ENCODE measurements at places on chromosomes 3 and 15.

DNA sequence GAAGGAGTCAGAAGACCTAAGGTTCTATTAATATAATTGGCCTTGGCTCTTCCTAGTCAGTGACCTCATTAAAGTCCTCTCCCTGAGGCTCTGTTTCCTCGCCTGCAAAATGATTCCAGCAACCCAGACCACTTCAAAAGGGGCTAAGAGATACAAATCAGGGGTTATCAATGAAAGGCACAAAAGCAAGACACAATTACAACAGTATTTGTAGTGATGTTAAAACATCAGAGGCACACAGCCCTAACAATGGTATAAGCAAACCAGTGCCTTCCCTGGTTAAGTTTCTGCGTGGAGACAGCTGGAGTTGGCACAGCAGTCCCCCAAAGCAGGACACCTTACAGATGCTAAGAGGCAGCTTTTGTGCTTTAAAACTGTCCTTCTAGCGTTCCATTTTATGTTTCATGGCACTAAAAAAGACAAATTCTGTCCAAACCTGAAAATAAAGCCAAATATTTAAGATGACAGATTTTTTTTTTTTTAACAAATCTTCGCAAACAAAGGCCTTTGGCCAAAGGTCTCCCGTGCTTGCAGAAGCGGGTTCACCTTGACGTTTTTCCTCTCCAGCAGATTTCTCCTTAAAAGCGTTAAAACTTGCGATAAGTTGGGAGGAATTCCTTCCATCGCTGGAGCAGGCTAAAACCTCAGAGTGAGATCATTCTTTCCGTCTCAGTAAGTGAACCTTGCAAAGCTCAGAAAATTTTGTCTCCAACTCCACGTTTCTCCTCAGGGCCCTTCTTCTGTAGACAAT is 999 bp downstream of the ZNF280D start:
- DNase-seq = no peak

DNA sequence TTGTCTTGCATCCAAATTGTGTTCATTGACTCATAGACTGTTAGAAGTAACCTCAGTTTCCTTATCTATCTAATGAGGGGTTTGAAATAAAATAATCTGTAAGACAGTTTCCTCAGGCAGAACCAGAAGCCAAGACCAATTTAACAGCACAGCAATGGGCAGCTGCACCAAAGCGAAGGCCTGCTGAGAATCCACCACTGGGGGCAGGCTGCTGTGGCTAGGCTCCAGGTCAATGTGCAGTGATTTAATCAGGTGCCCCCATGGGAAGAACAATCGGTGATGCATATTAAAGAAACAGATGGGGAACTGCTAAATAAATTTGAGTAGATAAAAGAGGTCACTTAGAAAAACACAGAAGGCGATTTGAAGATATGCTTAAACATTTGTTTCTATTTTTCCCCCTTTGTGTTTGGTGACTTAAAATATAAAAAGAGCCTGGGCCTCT is 28.0 kb upstream of the TMOD3 start:
- DNase-seq = no peak

DNA sequence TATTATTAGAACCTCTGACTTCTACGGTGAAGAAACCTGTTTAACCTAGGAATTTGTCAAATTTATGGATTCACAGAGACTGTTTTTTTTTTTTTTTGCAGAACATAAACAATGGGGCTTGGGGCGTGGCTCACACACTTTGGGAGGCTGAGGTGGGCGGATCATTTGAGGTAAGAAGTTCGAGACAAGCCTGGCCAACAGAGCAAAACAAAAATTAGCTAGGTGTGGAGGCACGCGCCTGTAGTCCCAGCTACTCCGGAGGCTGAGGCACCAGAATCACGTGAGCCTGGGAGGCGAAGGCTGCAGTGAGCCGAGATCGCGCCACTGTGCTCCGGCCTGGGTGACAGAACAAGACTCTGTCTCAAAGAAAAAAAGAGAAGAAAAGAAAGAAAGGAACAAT is 3.0 kb downstream of the ZBTB11 start:
- DNase-seq = no peak

GRCh38 chr15:30885814-30886213 is 17.9 kb upstream of the FAN1 start:
- DNase-seq = no peak

GRCh38 chr15:74041311-74041756 is 41.0 kb downstream of the GOLGA6A start:
- no peak for DNase-seq

GRCh38 chr3:186454881-186455703 is 89.1 kb downstream of the CRYGS start:
- no peak for DNase-seq

GRCh38 chr15:67794832-67795574 is 30.3 kb upstream of the SKOR1 start:
- DNase-seq = no peak

DNA sequence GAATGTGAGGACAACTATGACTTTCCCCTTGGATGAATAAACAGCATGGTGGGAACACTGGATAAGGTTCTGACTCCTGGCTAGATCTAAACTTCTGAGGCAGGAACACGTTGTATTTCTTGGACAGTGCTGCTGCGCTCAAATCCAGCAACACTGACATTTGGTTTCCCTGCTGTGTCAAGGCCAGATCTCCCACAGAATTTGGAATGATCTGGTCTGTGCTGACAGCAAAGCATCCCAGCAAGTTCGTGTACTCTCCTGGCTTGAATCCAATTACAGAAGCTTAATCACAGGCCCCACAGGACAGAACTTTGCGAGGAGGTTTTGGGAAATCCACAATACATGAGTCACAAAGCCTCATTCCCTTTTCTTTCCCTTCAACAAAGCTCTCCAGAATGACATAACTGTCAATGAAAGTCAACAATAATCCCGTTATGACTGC is 92.5 kb downstream of the ADAMTS9 start:
- no peak for DNase-seq

GRCh38 chr3:14453876-14454638 is 51.7 kb downstream of the SLC6A6 start:
- DNase-seq = no peak

- no peak for DNase-seq
These were observed 384.1 kb downstream of the PLOD2 start for GRCh38 chr3:145776782-145777408.

- no peak for DNase-seq
These were observed 2.2 kb downstream of the ZNF592 start for GRCh38 chr15:84750583-84751092.

DNA sequence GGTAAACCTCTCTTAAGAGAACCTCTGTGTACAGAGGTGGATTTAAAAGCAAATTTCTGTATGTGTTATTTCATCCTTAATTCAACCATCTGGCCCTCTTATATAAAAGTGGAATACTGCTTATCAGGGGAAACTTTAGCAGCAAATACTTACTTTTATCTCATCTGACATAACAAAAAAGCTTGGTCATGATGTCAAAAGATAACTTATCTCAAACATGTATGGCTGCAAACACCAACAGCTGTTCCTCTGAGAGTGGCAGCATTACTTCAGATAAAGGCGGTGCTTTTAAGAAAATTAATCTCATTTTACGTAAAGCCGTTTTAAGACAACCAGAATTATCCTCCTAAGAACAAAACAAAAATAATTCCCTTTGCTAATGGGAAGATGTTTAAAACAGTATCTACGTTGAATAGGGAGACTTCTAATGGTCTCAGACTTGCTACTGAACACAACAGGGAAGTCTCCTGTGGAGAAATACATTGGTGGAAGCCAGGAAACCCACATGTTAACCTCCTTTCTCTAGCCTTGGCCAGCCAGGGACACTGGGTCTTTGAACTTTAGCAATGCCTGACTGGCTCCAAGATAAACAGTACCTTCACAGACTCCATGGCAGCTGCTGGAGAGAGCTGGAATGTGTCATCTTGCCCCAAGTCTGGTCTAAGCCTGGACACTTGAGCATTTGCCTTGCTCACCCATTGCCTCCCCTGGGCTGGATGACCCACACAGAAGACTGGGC is 18.1 kb downstream of the ARRDC4 start:
- DNase-seq = no peak

DNA sequence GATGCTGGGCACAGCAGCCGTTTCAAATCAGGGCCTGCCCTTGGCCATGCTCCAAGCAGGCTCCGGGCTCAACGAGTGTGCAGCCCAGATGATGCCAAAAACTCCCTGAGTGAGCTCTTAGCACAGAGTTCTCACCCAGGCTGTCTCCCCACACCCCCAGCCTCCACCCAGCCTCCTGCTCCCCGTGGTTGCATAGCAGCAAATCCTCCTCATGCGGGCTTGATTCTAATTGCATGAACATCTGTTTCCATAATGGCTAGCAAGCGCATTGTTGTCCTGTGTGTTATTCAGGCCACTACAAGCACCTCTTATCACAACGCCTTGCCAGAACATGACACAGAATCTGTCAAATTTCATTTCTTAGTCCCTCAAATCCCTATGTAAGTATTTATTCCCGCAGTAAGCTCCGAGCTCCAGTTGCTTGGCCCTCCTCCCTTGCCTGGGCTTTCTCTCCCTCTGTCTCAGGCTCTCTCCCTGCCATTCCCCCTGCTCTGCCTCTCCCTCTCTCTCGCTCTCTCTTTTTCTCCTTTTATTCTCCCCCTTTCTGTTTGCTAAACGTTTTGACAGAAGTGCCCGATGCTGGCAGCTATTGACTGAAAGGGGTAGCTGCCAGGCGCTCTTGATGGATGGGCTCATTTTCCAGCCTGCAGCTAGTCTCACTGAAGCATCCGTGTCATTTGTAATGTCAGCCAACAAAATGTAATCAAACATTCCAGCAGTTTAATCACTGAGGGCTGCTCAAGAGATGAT is 306.5 kb downstream of the IL20RB start:
- DNase-seq = peak; percentile 16

DNA sequence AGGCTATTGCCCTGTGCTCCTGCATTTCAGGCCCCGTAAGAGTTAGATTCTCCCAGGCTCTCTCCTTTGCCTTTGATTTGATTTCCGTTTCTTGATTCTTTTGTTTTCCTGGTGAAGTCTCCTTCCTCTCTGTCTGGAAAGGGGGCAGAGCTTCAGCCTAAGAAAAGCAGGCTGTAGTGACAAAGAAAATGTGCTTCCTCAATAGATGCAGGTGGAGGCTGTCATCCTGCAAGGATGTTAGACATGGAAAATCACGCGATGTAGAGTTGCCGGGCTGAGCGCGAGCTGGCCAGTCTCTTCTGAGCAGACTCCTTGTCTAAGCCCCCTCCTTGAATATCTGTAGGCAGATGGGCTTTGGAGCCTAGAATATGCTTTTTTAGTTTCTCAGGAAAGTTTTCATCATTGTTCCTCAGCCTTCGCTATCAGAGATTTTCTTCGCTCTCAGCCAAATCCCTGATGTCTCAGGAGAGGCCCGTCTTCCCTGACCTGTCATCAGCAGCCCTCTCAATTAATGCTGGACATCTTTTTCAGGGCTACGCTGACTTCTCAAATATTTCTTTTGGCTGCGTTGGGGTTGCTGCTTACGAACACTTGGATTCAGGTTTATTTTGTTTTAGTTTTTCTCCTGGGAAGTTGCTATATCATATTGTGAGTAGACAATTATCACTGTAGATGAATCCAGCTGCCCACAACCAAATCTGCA is 163.6 kb downstream of the ITPR1 start:
- no peak for DNase-seq

GRCh38 chr15:74312445-74313007 is 54.9 kb downstream of the CYP11A1 start:
- DNase-seq = no peak

GRCh38 chr15:74434263-74435136 is 742 bp upstream of the SEMA7A start:
- no peak for DNase-seq

DNA sequence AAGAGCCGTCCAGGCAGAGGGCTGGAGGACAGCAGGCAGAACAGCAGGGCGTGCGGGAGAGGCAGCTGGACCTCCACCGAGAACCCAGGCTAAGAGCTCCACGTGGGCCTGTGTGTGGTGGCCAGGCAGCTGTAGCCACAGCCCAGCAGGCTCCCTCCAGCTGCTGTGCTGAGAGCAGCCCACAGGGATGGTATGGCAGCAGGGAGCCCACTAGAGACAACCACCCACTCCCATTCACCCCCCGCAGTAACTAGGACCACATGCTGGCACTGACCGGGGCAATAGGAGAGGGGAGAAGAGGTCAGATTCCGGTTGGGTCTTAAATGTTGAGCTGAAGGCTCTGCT is 25.6 kb upstream of the MUSTN1 start:
- no peak for DNase-seq

- DNase-seq = peak; percentile 61
These were observed at the start of gene ZBTB20 for GRCh38 chr3:115146418-115147328. Gene ZBTB20 (minus strand): TSS chr3:115147288.

GRCh38 chr15:75198560-75199356 is 2.9 kb upstream of the C15orf39 start:
- no peak for DNase-seq

DNA sequence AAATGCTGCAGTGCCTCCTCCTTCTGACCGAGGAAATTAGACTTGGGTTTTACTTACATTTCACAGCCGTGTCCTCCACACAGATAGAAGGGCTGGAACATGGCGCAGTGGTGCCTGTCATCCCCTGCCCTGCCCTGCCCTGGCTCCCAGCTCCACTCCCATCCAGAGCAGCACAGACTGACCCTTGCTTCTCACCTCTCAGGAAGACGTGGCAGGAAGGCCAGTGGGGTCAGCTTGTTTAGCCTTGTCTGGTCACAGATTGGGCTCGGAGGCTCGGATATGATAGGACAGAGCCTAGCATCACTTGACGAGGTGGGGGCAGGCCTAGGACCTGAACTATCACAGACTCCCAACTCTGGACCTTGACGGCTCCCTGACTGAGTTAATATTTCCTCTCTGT is 88.5 kb downstream of the LINGO1 start:
- DNase-seq = no peak

DNA sequence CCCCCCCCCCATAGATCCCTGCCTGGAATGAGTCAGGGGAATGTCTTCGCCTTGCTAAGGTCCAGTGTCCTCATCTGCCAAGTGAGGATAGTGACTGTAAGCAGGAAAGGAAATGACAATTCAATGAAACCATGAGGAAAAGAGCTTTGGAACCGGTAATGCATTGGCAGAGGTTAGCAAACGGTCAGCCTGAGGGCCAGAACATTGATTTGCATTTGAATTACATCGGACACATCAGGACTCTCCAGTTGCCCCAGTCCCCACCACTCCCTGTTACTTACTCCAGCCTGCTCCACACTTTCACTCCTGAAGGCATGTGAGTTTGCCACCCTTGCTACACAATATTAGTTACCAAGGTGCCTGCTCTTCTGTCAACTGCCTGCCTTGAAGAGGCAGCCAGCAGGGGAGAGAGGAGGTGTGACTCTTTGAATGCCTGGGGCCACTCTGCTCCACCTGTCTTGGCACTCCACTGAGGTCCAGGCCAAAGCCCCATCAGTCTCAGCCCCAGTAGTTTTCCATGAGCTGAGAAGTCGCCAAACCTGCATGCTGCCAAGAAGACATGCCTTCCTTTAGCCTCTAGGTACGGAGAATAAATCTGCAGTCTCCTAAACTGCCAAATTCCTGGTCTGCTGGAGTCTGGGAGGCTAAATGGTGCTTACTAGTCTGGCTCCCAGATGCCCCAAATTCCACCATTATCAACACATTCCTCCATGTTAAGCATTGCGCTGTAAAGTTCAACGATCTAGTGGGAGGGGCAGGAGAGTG is 191.7 kb upstream of the TLE3 start:
- DNase-seq = no peak

- DNase-seq = no peak
These were observed 295.1 kb downstream of the SHOX2 start for GRCh38 chr3:157810924-157811718.

All from upper lobe of left lung (tissue), 6 donors.